Effector memory CD4-positive, alpha-beta T cell (primary cell): ENCODE measurements at places on chromosomes 1 and 21.

- H3K36me3 ChIP-seq, result no peaks in the 10 kb centered on the region
- H3K27me3 ChIP-seq, result no peaks in the 10 kb centered on the region
- no peak overlapping the region for H3K4me3 ChIP-seq
- no peak overlapping the region for H3K27ac ChIP-seq
These were observed 157.6 kb upstream of the IVNS1ABP start for GRCh38 chr1:185474440-185475149.

GRCh38 chr1:226496453-226497015 is 52.0 kb upstream of the STUM start:
- H3K4me3 ChIP-seq, result no peak overlapping the region
- no peak for DNase-seq
- H3K36me3 ChIP-seq, result no peaks in the 10 kb centered on the region
- H3K4me1 ChIP-seq, result no peaks in the 10 kb centered on the region
- H3K27me3 ChIP-seq, result no peaks in the 10 kb centered on the region
- no peak overlapping the region for H3K27ac ChIP-seq

GRCh38 chr1:109657970-109658369 is 2.1 kb downstream of the GSTM4 start:
- no peak overlapping the region for H3K27ac ChIP-seq
- H3K36me3 ChIP-seq, result no peaks in the 10 kb centered on the region
- peaks cover 4% of the 10 kb centered on the region for H3K4me1 ChIP-seq
- no peak overlapping the region for H3K4me3 ChIP-seq

- no peaks in the 10 kb centered on the region for H3K27me3 ChIP-seq
- no peak overlapping the region for H3K27ac ChIP-seq
These were observed 89.9 kb upstream of the SSX2IP start for GRCh38 chr1:84780000-84780716.

DNA sequence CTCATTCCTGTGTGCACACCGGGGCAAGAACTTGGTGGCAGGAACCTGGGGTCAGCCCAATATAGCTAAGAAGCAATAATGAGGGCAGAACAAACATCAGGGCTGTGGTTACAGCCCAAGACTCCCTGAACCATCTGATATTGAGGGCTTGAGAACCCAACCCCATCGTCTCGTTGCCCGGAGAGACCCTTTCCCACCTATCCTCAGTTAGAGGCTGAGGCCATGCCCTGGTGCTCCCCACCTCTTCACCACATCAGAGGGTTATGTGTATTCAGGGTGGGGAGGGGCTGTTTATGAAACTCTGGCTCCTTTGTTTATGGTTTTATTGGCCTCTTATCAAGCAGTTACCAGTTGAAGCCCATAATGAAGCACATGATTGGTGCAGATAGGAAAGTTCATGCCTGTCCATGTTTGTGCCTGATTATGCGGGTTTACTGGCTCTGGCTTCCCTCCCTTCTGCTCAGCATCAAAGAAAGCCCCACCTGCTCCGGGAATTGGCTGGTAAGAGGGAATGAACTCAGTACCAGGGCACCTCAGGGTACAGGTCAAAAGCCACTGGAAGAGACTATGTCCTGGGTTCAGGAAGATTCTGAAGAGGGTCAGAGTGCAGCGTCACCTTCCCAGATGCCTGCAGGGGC is 14.5 kb downstream of the NUAK2 start:
- DNase-seq, result no peak
- H3K4me1 ChIP-seq, result no peaks in the 10 kb centered on the region
- H3K4me3 ChIP-seq, result no peak overlapping the region
- H3K27ac ChIP-seq, result no peak overlapping the region

DNA sequence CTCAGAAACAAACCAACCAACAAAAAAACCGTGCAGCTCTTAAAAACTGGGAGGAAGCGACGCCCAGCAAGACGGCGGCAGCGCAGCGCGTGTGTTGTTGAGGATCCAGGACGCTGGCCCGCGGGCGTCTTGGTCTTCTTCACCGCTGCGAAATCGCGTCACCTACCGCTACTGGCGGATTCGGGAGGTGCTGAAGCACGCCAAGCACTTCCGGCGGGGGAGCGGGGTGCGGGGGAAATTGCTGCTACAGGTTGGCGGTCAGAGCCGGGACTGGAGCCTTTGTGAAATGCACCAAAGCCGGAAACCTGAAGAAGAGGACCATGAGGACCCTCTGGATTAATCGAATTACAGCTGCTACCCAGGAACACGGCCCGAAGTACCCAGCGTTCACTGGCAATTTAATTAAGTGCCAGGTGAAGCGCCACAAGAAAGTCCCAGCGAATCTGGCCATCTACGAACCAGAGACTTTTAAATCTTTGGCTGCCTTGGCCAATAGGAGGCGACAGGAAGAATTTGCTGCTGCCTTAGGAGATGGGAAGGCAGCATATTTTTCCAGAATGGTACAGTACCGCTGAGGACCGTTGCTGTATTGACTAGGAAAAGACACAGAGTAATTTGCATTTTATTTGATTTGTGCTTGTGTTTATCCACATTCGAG is 11.9 kb upstream of the RIPPLY3 start:
- peaks cover 2% of the 10 kb centered on the region for H3K4me1 ChIP-seq
- no peak overlapping the region for H3K4me3 ChIP-seq
- H3K36me3 ChIP-seq, result no peaks in the 10 kb centered on the region
- no peak overlapping the region for H3K27ac ChIP-seq
- H3K27me3 ChIP-seq, result no peaks in the 10 kb centered on the region
- no peak for DNase-seq

GRCh38 chr1:157099633-157100009 is at the start of gene ETV3L:
TSS of gene ETV3L (minus strand) at chr1:157099808. CDS start at chr1:157099523, 285 bp downstream.
- no peaks in the 10 kb centered on the region for H3K4me1 ChIP-seq
- no peak for DNase-seq
- no peak within 1 kb of the TSS for H3K4me3 ChIP-seq
- no peak within 1 kb of the TSS for H3K27ac ChIP-seq
- H3K36me3 ChIP-seq, result no peaks in the 10 kb centered on the region
- H3K27me3 ChIP-seq, result no peaks in the 10 kb centered on the region

GRCh38 chr1:46489638-46490405 is at the start of gene DMBX1:
TSS of gene DMBX1 (plus strand) at chr1:46489836. CDS start at chr1:46507011, 17,175 bp downstream.
- H3K36me3 ChIP-seq, result no peaks in the 10 kb centered on the region
- peak within 1 kb of the TSS; percentile 39 for H3K4me3 ChIP-seq
- H3K27ac ChIP-seq, result no peak within 1 kb of the TSS
- peaks cover 5% of the 10 kb centered on the region for H3K4me1 ChIP-seq
- peaks cover 70% of the 10 kb centered on the region for H3K27me3 ChIP-seq
- DNase-seq, result no peak

DNA sequence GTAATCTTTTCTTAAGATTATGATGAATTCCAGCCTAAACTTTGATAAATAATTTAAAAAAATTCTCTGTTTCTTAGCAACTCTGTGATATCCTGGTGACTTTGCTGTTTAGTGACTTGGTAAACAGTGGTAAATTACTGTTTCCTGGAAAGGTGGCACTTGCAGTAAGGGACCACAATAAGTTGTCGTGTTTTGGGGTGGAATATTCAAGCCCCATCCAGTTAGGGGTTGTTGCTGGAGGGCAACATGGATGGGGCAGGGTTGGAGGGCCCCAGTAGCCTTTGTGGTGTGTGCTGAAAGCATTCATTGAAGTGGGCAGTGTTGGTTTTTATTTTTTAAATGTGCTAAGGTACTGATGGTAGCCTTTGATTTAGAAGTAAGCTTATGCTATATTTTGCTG is 30.3 kb downstream of the PRDM2 start:
- H3K27me3 ChIP-seq, result no peaks in the 10 kb centered on the region
- DNase-seq, result no peak
- peak overlapping the region; percentile 82 for H3K27ac ChIP-seq
- no peaks in the 10 kb centered on the region for H3K36me3 ChIP-seq
- no peak overlapping the region for H3K4me3 ChIP-seq

DNA sequence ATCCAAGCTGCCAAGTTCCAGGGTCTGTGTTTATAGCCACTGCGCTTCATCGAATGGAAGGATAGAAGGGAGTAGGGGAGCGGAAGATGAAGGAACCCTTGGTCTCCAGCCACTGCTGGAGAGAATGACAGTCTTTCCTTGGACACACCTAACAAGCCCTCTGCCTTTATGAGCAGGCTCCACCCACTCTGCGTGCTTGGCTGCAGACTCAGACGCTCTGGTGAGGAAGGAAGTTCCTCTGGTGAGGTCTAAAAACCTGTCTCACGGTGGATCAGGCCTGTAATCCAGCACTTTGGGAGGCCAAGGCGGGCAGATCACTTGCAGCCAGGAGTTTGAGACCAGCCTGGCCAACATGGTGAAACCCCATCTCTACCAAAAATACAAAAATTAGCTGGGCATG is 55.4 kb downstream of the MATN1 start:
- H3K4me3 ChIP-seq, result no peak overlapping the region
- no peak for DNase-seq
- no peak overlapping the region for H3K27ac ChIP-seq
- no peaks in the 10 kb centered on the region for H3K27me3 ChIP-seq

DNA sequence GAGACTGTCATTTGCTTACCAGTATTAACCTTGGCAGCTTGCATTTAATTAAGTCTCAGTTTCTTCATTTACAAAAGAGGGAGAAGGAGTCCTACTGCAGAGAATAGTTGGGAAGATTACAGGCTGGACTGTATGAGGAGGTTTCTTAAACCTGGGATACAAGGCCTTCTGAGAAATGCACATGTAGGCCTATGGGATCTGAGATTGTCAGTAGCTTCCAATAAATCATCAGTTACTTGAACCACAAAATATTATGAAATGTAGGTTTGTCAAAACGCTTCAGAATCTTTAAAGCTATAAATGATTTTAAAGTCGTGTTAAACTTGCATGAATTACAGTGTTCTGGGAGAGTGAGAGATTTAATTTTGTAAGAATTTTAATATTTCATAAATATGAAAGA is 69.6 kb downstream of the NRIP1 start:
- no peak overlapping the region for H3K27ac ChIP-seq
- H3K4me3 ChIP-seq, result no peak overlapping the region
- H3K4me1 ChIP-seq, result no peaks in the 10 kb centered on the region
- no peaks in the 10 kb centered on the region for H3K27me3 ChIP-seq

DNA sequence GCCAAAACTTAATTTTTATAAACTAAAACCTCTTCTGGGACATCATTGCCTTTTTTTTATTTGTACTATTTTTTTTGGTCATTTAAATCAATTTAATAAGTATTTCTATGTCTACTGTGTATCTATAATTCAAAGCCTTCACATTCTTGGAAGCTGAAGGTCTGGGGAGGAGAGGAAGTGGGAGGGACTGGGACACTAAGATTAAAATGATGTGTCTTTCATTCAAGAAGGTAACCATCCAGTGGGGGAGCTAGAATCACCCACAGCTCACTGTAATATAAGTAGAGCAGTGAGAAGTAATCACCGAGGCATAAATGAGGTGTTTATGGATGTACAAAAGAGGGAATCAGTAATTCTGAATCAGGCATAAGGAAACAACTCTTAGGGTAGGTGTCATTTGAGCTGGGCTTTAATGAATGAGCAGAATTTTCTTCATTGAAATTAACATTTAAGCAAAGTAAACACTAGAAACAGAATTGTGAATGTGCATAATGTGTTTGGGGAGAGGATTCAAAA is 52.8 kb downstream of the PTGER3 start:
- no peaks in the 10 kb centered on the region for H3K27me3 ChIP-seq
- H3K4me3 ChIP-seq, result no peak overlapping the region
- DNase-seq, result no peak
- H3K4me1 ChIP-seq, result no peaks in the 10 kb centered on the region
- H3K36me3 ChIP-seq, result no peaks in the 10 kb centered on the region
- H3K27ac ChIP-seq, result no peak overlapping the region

- no peak overlapping the region for H3K27ac ChIP-seq
- no peaks in the 10 kb centered on the region for H3K27me3 ChIP-seq
- H3K4me3 ChIP-seq, result no peak overlapping the region
- no peaks in the 10 kb centered on the region for H3K36me3 ChIP-seq
These were observed 174.8 kb downstream of the ASTN1 start for GRCh38 chr1:176989754-176990153.

DNA sequence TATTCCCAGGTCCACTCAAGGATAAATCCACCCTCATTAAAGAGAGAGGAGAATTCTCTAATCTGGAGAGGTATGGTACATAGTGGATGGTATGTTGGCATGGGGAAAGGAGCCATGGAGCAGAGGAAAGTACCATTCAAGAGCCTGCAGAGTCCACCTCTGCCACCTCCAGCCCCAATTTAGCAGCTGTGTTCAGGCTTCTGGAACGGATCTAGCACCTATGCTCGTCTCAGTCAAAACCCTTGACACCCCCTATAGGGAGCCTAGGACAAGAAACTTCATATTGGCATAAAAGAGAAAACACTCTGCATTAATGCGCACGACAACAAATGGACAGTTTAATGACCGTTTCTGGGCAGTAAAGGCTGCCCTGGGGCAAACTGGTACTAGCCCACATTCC is 161.1 kb upstream of the FAM78B start:
- no peaks in the 10 kb centered on the region for H3K27me3 ChIP-seq
- H3K4me3 ChIP-seq, result no peak overlapping the region
- H3K27ac ChIP-seq, result no peak overlapping the region
- H3K4me1 ChIP-seq, result no peaks in the 10 kb centered on the region
- no peak for DNase-seq
- no peaks in the 10 kb centered on the region for H3K36me3 ChIP-seq

- H3K27ac ChIP-seq, result no peak overlapping the region
- no peaks in the 10 kb centered on the region for H3K36me3 ChIP-seq
- no peak for DNase-seq
- H3K27me3 ChIP-seq, result no peaks in the 10 kb centered on the region
- no peaks in the 10 kb centered on the region for H3K4me1 ChIP-seq
- no peak overlapping the region for H3K4me3 ChIP-seq
These were observed 176.4 kb downstream of the MIS18A start for GRCh38 chr21:32102426-32102825.

- no peak overlapping the region for H3K4me3 ChIP-seq
- H3K27ac ChIP-seq, result no peak overlapping the region
- DNase-seq, result no peak
These were observed 4.6 kb upstream of the KRTAP10-4 start for GRCh38 chr21:44568667-44569556.

DNA sequence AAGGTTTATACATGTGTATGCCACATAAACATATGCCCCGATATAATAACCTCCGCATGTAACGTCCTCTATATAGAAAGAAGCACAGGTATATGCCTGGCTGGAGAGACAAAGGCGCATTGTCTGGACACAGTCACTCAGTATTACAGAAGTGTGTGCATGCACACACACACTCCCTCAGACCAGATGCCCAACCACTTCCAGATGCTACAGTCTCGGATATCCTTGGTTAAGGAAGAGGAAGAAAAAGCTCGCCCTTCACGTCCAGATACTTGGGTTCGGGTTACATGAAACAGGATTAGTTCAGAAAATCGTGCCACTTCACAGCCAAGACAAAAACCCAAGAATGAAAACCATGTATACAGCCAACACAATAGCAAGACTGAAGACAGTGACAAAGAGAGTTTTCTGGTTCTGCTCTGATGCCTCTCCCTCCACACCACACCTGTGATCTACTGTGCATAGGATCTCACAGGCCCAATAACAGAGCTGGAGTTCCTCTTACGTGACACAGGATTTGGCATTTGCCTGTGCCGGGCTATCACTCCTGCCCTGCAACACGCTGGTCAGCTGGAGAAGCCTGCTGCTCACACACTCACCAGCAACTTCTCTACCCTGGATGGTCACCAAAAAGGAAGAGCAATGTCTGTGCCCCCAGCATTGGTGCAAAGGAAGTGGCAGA is 75.0 kb downstream of the SSBP3 start:
- peaks cover 5% of the 10 kb centered on the region for H3K4me1 ChIP-seq
- H3K27me3 ChIP-seq, result no peaks in the 10 kb centered on the region
- no peak for DNase-seq
- H3K4me3 ChIP-seq, result no peak overlapping the region
- H3K27ac ChIP-seq, result no peak overlapping the region

GRCh38 chr1:44068442-44068921 is 37.2 kb upstream of the SLC6A9 start:
- H3K27me3 ChIP-seq, result no peaks in the 10 kb centered on the region
- DNase-seq, result no peak
- no peaks in the 10 kb centered on the region for H3K36me3 ChIP-seq
- no peak overlapping the region for H3K4me3 ChIP-seq
- no peaks in the 10 kb centered on the region for H3K4me1 ChIP-seq
